ENCODE measurements at places on chromosomes 5 and 9. TPM values are rescaled to one million over a fixed set of nuclear protein-coding genes. Genes with fewer than 3 reads are reported as not detected.

- H3K4me1 ChIP-seq, result peaks cover 12% of the 10 kb centered on the region
- DNase-seq, result no peak
- H3K27me3 ChIP-seq, result no peaks in the 10 kb centered on the region
- H3K36me3 ChIP-seq, result no peaks in the 10 kb centered on the region
These were observed 37.0 kb upstream of the OSMR start for GRCh38 chr5:38808666-38809343.

GRCh38 chr5:97095318-97095732 is 47.1 kb downstream of the LIX1 start:
- peak; percentile 19 for DNase-seq
- H3K4me3 ChIP-seq, result no peak overlapping the region
- no peak overlapping the region for H3K27ac ChIP-seq
- no peaks in the 10 kb centered on the region for H3K27me3 ChIP-seq

GRCh38 chr5:27158775-27159174 is 120.4 kb upstream of the CDH9 start:
- no peaks in the 10 kb centered on the region for H3K27me3 ChIP-seq
- H3K27ac ChIP-seq, result no peak overlapping the region
- H3K36me3 ChIP-seq, result no peaks in the 10 kb centered on the region

DNA sequence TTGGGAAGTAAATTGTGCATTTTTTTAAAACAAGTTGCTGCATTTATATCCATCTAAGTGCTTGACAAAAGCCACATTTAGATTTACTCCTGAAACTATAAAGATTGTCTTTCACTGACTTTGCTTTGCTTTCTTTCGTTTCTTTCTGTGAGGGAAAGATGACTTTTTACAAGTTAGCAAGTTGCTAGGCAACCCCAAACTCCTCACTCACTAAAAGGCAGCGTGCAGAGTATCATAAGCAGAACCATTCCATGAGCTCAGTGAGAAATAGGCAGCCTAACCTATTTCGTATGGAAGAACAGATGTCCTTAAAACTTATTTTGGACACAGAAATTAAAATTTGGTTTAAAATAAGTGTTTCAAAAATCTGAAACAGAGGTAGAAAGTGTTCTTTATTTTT is 29.0 kb downstream of the KLF9 start:
- no peak overlapping the region for H3K27ac ChIP-seq
- H3K36me3 ChIP-seq, result peaks cover 50% of the 10 kb centered on the region
- peaks cover 78% of the 10 kb centered on the region for H3K4me1 ChIP-seq

DNA sequence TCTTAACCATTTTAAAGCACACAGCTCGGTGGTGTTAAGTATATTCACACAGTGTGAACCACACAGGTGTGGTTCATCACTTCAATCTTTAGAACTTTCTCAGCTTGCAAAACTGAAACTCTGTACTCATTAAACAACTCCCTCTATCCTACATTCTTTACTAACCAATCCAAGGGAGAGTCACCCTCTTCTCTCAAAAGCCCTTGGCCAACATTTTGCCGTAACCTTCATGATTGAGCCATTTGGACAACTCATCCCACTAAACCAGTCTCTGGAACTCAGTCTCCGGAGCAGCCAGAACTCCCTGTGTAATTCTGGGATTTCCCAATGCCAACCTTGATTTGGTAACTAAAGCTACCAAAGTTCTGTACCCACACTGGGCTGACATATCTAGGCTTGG is 84.7 kb downstream of the TTC39B start:
- H3K4me1 ChIP-seq, result no peaks in the 10 kb centered on the region
- no peaks in the 10 kb centered on the region for H3K36me3 ChIP-seq
- DNase-seq, result no peak
- H3K4me3 ChIP-seq, result no peak overlapping the region

Gene GRXCR2
- not detected for total RNA-seq

Data from esophagus muscularis mucosa (tissue), 4 donors.